NCI-H1694 (cell line): ENCODE measurements at places on chromosomes 3 and 15.

DNA sequence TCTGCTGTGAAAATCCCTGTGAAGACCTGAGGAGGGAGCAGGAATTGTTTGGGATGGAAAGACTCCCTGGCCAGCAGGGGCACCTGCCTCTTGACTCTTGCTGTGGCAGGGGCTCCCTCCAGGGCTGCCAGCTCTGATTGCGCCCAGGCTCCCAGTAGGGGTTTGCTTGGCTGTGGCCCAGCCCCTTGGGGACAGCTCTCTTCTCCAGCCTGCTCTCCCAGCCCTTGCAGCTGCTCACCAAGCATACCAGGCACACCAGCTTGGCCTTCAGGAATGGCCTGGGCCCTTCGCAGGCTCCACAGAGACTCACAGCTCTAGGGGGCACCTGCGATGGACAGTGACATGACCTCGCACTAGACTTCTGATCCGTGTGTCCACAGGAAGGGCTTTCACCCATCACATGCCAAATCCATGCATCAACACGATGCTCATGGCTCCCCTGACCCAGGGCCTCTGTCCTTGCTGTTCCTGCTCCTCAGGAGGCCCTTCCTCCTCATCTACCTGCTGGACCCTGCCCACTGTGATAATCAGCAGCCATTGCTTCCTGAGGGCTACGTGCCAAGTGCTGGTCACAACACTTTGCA, 61.8 kb downstream of the SCN5A start:
- DNase-seq: no peak

- no peak for DNase-seq
These were observed 8.1 kb downstream of the MRPL3 start for GRCh38 chr3:131494706-131495105.

GRCh38 chr3:136792556-136793330, 26.2 kb upstream of the SLC35G2 start:
- no peak for DNase-seq

DNA sequence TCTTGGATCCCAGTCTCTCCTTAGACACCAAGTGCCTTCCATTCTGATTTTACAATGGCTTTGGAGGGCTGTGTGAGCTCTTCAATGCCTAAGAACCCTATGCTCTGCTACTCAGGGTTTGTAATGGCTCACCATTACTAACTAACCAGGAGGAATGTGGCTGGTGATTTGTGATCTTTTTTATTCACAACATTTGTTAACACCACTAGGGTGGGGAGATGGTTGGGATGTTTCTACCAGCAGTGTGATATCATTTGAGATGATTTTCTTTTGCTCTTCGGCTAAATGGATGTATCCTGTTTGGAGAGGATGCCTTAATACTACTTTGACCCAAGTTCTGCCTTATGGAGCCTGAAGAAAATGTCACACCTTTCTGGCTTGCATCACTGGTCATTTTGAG, 226.9 kb downstream of the MFSD1 start:
- DNase-seq: no peak

DNA sequence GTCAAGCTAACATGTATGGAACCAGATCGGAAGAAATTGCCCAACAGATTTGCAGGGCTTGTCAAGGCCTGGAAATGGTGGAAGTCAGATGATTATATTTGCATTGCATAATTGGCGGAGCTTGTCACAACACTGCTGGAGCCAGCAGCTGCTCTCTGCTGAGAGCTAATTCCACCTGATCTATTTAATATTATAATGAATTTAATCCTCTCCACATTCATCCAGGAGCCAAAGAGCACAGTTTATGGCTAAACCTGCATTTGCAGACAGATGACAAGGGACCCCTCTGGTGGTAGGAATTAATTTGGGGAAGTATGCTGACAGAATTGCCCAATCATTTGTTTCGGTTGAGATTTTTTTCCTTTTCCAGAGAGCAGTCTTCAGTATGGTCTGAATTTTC, 730.2 kb downstream of the TUSC7 start:
- DNase-seq: peak; percentile 90

DNA sequence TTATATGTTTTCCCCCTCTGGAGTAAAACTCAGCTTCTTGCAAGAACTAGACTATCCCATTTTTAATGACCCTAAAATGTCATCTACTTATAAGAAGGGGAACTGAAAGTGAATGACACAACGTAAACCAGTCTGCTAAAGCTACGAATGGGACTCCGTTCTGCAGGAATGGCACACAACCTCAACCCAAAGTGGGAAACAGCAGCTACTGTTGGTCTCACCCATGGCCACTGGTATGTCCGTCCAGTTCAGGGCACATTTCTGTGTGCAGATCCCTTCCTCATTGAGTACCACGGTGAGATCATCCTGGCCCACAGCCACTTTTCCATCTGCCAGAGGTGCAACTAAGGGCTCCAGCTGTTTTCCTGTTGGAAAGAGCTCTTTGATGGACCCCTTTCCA, 23.8 kb downstream of the VPS39 start:
- DNase-seq: no peak

DNA sequence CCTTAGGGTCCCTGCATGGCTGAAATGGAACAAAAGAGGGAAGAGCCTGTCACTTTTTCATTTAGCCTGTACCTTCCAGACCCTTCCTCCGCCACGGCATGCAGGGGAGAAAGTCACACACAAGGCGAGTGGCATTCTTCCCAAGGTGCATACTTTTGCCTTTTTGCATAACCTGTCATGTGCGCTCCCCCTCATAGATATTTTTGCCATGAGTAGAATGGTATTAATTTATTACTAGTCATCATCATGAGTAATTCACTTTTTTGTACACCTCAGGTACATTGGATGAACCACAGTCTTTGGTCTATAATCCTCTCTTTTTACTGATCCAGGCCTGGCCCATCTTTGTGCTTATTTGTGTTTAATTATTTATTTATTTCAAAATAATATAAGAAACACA, 8.9 kb upstream of the BUB1B start:
- DNase-seq: no peak

- DNase-seq: no peak
These were observed 428.1 kb upstream of the NAALADL2 start for GRCh38 chr3:174430986-174431385.

DNA sequence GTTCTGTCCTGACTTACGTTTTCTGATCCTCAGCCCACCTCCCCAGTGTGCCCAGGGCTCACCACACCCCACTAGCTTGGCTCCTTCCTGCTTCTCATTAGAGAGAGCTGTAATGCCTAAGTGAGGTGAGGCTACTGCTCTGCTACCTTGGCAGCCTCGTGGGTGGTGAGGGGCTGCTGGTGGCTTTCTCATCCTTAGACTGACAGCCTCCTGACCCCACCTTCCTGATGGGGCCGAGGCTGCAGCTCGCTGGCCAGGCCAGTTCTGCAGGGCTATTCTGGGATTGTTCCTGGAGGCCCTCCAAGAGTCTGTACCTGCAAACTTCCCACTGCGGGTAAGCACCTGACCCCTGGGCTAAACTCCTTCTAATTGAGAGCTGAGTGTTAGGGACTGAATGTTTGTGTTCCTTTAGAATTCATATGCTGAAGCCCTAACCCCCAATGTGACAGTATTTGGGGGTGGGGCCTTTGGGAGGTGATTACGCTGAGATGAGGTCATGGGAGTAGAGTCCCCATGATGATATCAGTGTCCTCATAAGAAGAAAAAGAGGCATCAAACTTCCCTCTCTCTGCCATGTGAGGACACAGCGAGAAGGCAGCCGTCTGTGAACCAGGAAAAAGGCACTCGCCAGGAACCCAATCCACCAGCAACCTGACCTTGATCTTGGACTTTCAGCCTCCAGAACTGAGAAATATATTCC, 38.1 kb upstream of the IQSEC1 start:
- DNase-seq: no peak

DNA sequence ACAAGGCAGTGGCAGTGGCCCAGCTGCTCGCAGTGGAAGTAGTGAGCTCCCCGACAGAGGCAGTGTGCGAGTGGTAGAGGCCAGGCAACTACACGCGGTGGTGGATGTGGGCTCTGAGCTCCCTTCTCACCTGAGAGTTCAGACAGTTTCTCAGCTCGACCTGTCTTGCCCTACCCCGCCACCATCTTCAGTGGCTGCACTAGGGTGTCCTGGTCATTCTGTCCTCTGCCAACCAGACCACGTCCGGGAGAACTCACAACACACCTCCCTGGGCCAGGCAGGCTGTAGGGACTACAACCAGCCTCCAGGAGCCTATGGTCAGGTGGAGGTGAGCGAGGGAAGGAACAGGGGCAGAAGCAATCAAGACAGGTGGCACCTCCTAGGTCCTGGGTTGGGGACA, 106.3 kb upstream of the SMAD3 start:
- no peak for DNase-seq

DNA sequence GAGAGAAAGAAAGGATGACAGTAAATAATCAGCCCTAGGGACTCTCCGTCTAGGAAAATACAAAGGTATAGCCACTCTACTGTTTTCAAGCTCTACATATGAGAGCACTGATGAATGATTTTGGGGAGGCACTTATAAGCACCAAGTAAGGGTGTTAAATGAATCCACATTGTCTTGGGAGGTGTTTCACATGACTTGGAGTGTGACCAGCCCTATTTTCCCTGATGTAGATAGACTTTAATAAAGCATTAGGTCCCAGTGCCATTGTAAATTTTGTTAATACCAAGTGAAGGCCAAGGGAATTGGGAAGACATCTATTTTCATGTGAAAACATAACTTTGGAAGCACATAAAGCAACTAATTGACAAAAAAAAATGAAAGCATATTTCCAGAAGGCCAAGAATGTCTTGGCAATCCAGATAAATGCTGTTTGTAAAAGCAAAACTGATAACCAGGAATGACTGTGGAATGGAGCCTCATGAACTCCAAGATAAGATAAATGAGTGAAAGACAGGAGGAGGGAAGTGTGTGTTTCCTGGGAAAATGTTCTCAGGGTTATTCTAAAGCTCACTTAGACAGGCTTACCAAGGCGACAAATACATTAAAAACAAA, 96.0 kb upstream of the MYZAP start:
- no peak for DNase-seq

DNA sequence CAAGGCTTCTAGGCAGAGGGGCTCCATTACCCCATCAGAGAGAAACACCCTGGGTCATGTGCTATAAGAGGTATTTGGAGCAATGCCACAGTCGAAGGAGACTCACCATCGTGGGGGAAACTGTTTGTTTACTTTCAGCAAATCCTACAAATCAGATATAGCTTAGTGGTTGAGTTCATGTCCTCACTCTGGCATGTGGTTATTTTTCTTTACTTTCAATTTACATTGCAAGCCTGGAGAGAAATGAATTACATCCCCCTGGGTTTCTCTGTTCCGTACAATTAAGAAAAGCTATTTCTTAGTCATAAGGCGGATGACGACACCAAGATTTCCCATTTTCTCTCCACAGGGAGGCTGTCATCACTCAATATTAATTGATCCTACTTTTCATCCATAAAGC, 36.9 kb downstream of the RFTN1 start:
- DNase-seq: no peak

- DNase-seq: no peak
These were observed 10.6 kb downstream of the ZNF592 start for GRCh38 chr15:84759018-84759417.

DNA sequence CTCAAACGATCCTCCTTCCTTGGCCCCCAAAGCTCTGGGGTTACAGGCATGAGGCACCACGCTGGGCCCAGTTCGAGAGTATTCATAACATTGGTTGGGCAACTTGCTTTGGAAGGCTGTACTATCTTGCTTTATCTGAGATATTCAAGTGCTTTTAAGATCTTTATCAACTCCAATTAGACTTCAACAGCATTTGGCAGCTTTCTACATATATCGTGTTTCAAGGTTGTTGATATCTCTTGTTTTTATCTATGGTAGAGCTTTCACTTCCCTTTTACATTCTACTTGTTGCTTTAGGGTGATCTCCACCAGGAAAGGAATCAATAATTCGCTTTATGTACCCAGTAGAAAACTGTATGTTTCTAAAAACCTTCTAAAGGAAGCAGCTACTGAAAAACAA, 395.3 kb downstream of the IL5RA start:
- DNase-seq: no peak

- DNase-seq: no peak
These were observed 10.9 kb upstream of the EHD4 start for GRCh38 chr15:41983221-41983620.

- no peak for DNase-seq
These were observed 153.4 kb downstream of the RORA start for GRCh38 chr15:61075741-61076140.

DNA sequence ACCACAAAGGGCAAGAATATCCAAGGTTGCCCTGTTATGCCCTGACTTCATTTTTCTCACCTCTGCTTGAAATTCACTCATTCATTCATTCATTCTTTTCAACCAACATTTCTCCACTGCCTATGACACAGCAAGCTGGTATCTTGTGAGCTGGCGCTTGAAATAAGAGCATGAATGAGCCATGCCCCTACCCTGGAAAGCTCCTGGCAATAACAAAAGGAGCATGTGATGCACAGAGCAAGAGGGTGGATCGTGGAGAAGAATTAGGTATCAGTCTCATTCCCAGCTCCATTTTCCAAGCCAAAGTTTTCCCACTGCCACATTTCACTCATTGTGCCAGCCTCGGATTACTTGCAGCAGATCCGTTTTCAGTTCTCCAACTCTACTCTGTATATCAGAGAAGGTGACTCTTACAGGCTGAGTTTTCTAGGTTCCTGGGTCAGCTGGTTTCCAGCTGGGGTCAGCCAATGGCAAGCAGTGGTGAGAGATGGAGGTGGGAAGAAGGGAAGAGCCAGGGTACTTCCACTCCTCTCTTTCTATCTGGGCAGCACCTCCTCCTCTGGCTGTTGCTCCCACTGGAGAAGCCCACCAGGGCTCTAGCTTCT, 144.8 kb downstream of the SUCLG2 start:
- DNase-seq: no peak

DNA sequence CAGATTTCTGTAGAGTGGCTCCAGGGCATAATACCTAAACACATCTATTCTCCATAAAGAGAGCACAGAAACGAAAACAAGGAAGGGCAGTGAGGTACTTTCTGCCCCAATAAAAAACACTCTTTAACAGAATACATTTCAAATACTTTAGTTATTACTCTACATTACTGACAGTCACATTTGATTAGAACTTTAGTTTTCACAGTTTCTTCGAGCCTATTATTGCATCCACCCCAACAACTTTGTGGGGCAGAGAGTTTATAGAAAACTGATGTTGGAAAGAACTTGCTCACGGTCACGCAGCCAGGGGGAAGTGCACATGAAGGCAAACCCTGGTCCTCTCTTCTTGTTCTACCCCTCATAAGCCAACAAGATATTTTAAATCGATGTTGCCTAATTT, 9.0 kb downstream of the VPS39 start:
- no peak for DNase-seq

DNA sequence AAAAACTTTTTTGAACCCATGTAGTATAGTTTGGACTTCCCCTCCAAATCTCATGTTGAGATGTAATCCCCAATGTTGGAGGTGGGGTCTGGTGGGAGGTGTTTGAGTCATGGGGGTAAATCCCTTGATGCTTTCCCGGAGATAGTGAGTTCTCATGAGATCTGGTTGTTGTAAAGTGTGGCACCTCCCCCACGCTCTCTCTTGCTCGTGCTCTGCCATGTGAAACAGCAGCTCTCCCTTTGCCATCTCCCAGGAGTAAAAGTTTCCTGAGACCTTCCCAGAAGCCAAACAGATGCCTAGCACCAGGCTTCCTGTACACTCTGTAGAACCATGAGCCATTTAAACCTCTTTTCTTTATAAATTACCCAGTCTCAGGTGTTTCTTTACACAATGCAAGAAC, 16.0 kb upstream of the RNU6-1 start:
- no peak for DNase-seq

GRCh38 chr3:110157221-110157620, 819.9 kb upstream of the DPPA4 start:
- no peak for DNase-seq

- DNase-seq: no peak
These were observed 59.6 kb downstream of the ITGA11 start for GRCh38 chr15:68372291-68372811.

- DNase-seq: no peak
These were observed 384.8 kb upstream of the SEMA6D start for GRCh38 chr15:47332481-47332880.

- DNase-seq: no peak
These were observed 103.8 kb downstream of the NR1D2 start for GRCh38 chr3:24048843-24049242.
